ENCODE measurements at places on chromosomes 2 and 18. TPM values are rescaled to one million over a fixed set of nuclear protein-coding genes. Genes with fewer than 3 reads are reported as not detected.

DNA sequence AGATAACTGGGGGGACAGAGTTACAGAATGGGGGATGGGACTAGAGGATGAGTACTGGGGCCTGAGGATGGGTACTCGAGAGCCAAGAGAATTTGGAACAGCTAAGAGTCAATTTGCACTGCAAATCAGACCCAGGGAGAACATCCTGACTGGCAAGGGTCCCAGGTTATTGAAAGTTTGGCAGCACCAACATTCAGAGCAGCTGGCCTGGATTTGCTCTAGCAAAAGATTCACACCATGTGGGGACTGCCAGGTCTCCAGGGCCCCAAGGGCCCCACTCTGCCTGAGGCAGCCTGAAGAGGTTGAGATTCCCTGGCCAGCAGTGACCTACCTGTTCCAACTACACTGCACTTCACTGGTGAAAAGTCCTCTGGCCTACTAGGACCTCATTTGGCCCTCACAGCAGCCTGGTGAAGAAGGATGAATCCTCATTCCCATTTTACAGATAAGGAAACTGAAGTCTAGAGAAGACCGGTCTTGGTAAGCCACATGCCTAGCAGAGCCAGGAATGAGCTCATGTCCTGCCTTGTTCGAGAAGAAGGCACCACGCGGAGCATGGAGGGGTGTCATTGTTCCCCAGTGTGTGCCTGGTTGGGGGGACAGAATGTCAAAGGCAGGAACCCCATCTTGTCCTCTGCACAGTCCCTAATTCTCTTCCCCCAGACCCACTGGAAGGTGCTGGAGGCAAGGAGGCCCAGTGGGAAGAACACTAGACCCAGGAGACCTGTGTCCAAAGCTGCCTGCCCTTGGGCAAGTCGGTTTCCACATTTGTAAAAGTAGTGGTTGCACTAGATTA is 258.6 kb downstream of the TNS1 start:
- no peak for DNase-seq

GRCh38 chr2:208358758-208359631 is 47.6 kb upstream of the PTH2R start:
- no peak for DNase-seq

- no peak for DNase-seq
Measured at GRCh38 chr2:121949271-121949670, 193.8 kb downstream of the TSN start.

DNA sequence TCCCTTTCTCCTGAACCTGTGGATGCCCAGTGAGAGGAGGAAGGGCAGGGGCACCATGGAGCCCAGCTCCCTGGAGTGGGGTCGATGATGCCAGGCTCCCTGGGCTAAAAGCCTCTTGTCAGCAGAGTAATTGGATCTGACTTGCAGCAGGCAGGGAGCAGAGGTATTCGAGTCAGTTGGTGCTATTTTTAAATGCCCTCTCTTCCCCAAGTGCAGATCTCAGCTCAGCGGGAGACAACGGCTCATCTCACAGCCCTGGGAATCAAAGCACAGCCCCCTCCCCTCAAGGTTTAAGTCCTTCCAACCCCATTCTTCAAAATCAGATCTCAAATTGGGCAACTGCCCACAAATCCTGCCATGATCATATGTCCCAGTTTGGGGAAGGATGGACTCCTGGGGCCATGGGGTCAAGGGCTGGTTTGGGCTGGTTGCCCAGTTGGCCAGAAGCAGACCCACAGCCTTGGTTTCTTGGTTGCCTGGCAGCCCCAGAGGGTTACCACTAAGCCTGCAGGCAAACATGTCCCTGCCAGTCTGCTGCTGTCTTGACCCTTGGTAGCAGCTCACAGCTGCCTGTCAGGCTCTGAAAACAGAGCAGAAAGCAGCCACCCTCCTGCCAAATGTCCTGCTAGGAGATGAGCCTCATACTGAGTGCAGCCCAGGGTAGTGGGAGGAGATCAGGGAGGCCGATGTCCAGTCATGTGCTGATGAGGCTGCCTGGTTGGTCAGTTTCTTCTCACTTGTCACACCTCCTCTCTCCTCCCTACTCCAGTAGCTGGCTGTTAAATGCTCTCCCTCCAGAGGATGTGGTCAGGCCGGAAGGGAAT is 244.9 kb downstream of the LOXHD1 start:
- DNase-seq, result no peak

- no peak for DNase-seq
Measured at GRCh38 chr18:3263132-3263700, 1.3 kb downstream of the MYL12B start.

- DNase-seq, result no peak
Measured at GRCh38 chr2:53181759-53182158, 585.8 kb upstream of the CHAC2 start.

DNA sequence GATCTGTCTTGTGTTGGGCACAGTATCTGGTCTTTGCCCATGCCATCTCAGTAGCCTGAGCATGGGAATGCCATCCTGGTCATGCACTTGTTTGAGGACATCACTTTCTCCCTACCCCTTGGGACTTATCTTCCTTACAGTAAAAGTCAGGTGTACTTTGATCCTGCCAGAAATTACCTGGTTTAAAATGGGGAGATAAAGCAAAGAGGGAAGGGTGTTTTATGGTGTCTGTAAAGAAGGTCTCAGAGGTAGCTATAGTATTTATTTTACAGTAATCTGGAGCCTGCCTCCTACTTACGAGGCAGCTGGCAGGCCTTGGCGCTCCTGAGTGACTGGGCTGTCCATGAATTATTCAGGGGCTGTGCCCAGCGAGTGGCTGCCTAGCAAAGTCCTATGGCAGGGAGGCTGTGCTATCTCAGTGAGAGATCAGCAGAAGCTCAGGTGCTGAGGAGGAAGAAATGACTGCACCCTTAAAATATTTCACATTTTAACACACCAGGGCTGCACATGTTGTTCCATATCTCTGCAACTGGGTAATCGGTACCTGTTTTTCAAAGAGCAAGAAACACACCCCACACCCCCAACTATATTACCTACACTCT is 93.9 kb downstream of the SPTBN1 start:
- no peak for DNase-seq

DNA sequence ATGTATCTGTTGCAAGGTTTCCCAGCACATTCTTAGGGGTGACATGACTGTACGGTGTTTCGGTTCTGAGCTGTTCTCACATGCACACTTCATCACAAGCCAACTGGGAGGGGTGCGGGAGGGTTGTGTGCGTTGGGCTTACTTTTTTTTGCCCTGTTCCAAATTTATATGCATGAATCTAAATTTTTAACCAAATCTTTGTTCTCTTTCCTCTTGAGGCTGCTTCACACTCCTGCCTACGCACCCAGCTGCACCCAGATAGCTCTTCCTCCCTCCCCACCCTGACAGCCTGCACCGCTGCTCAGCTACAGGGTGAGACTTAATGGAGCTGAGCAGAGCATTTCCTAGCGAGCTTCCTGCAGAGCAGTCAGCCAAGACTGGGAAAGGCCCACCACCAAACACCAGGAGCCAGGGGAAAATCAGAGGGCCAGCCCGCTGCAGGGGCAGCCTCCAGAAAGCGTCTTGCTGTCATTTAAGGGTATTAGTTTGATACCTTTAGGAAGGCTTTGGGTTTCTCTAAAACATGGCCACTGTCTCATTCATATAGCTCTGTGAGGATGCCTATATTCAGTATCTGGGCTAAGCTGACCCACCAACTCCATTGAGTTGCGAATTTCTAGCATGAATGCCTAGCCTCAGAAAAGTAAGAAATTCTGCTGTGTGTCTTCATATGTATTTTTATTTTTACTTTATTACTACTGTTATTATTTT is 84.5 kb downstream of the POU3F3 start:
- DNase-seq, result no peak

DNA sequence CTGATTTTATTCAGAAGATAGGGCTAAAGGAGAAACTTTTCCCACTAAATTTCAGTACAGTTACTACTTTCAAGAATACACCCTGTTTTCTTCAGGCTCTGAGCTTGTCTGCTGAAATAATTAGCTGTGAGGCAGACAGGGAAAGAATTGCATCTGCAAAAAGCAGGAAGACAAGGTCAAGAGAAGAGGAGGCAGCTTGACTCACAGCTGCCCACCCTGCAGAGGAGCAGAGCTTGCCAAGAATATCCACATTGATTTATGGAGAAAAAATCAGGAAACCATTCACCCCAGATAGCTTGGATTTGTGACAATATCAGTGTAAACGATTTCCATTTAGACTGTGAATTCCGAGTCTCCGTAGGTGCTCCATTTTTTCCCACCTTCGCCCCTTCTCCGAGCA is 49.0 kb downstream of the ACTR2 start:
- DNase-seq, result no peak

DNA sequence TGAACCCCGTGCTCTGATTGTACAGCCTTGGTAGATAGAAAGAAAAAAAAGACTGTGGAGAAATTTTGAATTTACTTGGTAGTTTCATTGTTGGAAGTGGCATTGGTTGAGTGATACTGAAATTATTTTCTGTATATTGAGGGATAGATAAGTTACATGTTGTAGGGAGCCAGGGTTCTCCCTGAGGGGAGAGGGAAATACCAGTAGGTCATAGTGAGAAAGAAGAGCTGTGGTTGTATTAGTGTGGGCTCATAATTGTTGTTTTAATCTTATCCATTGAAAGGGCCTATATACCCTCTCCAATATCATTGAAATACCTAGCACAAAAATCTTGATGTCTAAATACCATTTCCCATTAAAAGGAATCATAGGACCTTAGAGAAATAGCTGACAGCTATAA is 16.9 kb upstream of the RAB31 start:
- no peak for DNase-seq

DNA sequence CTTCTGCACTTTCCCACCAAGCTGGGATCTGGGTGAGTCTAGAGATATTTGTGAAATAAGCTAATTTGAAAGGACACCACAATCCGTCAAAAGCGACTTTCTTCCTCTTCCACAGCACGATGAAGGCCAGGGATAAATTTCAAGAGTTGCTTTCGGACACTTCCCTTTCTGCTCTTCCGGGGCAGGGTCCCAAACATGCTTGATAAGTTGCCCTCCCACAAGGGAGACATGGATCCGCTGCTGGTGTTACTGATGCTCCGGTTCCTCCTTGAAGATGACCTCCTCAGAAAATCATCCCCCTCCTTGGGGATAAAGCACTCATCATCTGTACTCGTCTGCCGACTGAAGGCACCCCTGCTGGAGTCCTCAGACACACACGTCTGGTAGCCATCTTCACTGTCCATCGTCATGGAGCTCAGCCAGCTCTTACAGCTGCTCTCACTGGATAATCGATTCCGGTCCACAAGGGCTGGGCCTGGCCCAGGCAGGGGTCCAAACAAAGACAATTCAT is 28.2 kb downstream of the CYTIP start:
- DNase-seq, result no peak

- no peak for DNase-seq
Measured at GRCh38 chr2:183490914-183491313, 366.7 kb downstream of the NUP35 start.

DNA sequence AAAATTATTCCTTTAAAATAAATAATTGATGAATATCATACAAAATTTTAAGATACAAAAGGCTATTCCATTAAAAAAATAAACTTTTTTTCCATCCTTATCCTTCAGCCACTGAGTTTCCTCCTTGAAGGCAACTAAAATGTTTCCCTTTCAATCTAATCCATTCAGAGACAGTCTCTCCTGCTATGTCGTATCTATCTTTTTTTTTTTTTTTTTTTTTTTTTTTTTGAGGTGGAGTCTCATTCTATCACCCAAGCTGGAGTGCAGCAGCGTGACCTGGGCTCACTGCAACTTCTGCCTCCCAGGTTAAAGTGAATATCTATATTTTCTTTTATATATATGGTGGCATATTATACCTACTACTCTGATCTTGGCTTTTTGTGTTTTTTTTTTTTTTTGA is 31.7 kb upstream of the SOS1 start:
- no peak for DNase-seq

DNA sequence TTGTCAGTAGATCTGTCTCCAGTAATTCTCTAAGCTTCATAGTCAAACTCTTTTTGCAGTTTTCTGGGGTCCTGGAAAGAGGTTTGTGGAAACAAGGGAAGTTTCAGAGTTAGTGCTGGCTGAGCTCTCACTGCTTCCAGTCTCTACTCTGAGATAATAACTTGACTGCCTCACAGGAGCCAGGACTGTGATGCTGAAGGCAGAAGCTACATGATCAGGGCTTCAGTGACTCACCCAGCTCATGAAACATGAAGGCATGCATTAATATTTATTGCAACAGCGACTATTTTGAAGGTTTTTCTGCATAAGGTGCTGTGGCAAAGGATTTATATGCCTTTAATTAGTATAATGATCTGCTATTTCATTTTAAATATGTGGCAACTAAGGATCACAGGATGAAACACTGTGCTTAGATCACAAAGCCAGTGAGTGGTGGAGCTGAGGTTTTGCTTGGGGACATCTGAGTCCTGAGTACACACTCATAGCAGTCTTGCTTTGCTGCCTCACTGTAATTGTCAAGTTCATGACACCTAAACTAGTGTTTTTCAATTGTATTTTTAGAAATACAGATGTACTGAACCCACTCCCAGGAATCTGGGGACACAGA is 448.4 kb upstream of the GCFC2 start:
- DNase-seq, result no peak

- DNase-seq, result no peak
Measured at GRCh38 chr2:28463893-28464292, 32.0 kb upstream of the PLB1 start.

- DNase-seq, result no peak
Measured at GRCh38 chr2:144999936-145000335, 480.0 kb upstream of the ZEB2 start.

DHRS9 gene
- 4.9 TPM for total RNA-seq

CCDC102B gene
- 16.5 TPM for total RNA-seq

CYP26B1 gene
- 12.7 TPM for total RNA-seq

ARL5A gene
- total RNA-seq, result 51.4 TPM

CXCR1 gene
- total RNA-seq, result 4.9 TPM

TMEM198 gene
- total RNA-seq, result 2.1 TPM

CPLX4 gene
- not detected for total RNA-seq

FTCDNL1 gene
- 2.3 TPM for total RNA-seq

GPR35 gene
- 3.2 TPM for total RNA-seq

All from sciatic nerve (tissue), 2 donors.